ENCODE measurements at places on chromosomes 7 and 10.

- DNase-seq: no peak
These were observed 2.8 kb downstream of the EMX2 start for GRCh38 chr10:117545141-117546019.

GRCh38 chr10:132392184-132392800 lies 4.7 kb upstream of the PWWP2B start:
- DNase-seq: no peak

- no peak for DNase-seq
These were observed 20.5 kb downstream of the YKT6 start for GRCh38 chr7:44221231-44221791.

DNA sequence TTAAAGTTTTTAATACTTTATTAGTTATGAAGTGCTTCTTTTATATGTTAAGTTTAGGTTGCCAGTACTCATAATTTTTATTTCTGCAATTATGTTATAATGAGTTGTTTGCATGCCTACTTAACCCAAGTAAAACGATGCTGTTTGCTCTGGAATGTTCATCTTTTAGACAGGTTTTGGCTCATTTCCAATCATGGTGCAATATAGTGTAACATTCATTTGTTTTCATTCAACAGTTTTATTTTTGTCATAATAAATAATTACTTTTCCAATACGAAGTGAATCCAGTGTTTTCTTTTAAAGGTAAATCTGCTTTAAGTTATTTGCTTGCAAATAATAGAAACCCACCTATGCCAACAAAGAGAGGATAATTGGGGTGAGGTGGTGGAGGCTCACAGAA lies 22.1 kb downstream of the ARL5B start:
- no peak for DNase-seq

- no peak for DNase-seq
These were observed 4.1 kb upstream of the OIT3 start for GRCh38 chr10:72889391-72889831.

GRCh38 chr10:88660598-88660884 lies 3.7 kb upstream of the LIPF start:
- no peak for DNase-seq

DNA sequence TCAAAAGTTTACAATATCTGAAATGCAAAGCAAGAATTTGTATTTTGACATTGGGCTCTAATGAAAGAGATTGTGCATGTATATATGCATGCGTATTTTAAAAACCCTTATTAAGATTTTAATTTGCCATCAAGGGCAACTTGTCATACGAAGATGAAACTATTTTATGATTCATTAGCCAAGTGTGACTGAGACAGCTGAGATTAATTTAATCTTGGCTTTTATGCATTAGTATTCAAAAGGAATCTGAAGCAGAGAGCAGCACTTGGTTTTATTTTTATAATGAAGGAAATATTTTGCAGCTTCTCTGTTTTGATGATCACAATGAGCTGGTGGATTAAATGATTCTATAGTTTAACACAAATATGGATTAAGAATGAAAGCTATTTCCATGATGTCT lies 45.9 kb upstream of the AKR1E2 start:
- no peak for DNase-seq

DNA sequence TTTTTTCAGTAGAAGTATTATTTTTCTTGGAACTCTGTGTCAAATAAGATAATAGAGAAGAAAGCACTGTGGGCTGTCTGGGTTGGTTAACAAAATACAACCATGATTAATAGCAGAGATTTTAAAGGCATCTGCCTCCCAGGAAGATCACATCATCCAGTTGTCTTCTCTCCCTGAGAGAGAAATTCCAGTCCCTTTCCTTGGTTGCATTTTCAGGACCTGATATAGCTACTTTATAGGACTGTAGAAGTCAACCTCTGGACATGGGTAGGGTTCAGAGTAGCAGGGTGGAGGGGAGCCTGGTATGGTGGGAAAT lies 309.9 kb upstream of the IGFBP3 start:
- DNase-seq: no peak

DNA sequence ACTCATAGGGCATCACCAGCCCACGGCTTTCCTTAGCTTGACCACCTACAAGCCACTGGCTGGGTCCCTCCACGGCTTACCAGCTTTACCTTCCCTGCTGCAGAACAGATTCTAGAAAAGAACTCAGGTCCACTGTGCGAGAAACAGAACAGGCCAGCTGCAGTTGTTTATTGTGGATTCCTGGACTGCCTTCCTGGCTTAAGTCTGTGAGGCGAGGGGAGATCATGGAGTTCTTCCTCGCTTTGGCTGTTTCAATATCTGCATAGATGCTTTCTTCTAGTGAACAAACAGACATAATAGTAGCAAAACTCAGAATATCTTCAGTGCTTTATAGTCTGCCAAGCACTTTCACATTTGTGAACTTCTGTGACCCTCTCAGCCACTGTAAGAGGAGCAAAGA lies 162.9 kb upstream of the HABP2 start:
- no peak for DNase-seq

DNA sequence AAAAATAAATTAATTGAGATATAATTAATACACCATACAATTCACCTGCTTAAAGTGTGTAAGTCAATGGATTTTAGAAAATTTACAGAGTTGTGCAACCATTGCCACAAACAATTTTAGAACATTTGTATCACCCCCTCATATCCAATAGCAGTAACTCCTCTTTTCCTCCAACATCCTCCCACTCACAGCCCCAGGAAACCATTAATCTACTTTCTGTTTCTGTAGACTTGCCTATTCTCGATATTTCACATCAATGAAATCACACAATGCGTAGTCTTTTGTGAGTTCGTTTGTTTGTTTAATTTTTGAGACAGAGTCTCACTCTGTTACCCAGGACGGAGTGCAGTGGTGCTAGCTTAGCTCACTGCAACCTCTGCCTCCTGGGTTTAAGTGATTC lies 13.7 kb upstream of the HERC4 start:
- DNase-seq: no peak

DNA sequence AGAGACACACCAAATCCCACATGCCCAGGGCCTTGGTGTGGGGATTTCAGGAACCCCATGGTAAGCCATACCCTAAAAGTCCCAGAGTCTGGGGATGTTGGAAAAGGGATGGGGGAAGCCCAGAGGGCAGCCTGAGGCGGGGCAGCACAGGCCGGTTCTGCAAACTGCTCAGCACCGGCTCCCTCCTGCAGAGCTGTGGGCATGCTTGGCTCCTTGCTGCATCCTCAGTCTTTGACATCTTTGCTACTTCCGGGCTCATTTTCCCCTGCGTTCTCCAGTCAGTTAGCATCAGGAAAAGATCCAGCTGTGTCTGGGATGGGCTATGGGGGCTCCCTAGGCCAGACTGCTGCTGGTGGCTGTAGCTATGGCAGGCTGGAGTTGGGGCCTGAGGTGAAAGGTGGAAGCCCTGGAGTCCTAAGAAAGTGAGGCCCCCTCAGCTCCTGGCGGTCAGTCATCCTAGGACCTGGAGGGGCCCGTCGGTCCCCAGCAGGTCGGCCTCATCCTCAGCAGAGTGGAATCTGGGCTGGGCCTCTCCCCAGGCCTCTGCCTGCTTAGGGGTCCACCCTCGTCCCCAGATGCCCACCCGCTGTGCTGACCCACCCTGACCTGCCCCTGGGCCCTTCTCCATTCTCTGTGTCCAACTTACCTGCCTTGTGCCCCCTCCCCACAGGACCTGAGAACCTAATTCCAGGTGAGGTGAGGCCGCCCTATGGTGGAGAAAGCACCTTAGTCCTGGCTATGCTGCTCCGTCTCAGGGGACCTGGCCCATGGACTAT lies 9.3 kb downstream of the TBATA start:
- no peak for DNase-seq

DNA sequence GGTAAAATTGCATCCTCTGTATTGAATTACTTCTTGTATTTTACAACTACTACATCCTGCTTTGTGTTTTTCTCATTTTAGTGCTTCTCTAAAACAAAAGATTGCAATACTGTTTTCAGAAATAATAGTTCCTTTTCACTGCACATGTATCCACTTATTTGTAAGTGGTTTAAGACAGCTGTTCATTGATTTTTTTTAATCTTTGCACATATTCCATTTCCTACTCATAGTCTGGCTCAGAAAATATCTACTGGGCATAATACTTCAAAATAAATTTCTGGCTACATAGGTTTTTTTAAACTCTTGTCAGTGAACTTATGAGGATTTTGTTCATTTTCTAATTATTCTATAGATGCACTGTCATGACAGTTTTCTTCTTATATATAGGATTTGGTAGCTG lies 54.8 kb downstream of the SND1 start:
- DNase-seq: no peak

- DNase-seq: no peak
These were observed 1.1 kb upstream of the KLF14 start for GRCh38 chr7:130734815-130735716.

GRCh38 chr10:43576062-43576461 lies 1.6 kb upstream of the ZNF239 start:
- no peak for DNase-seq

GRCh38 chr10:51095444-51095843 lies 21.2 kb downstream of the PRKG1 start:
- DNase-seq: no peak

DNA sequence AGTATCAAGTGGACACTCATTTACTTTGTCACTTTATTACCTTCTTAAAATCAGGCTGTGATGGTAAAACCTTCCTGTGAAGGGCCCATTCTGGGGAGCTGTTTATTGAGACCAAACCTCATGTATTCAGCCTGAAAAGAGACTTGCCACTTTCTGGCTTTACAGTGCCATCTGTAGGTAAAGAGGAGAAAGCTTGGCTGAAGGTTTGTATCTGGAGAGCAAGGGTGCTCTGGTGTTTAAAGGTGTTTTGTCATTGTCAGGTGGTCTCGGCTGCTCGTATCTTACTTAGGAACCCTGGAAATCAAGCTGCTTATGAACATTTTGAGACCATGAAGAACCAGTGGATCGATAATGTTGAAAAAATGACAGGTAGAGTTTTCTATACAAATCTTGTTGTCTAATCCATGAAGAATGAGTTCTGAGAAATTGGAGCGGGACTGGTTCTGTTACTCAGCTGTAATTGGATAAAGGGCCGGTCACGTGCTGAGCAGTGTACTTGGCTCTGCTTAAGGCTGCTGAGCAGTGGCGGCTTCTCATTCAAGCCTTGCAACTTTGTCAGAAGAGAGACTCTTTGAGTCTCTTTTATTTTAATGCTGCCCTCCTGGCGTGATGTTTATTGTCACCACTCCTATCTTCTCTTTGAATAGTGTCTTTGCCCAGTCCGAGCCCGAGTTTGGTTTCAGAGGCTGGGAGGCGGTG lies 46.9 kb downstream of the AP3M1 start:
- DNase-seq: no peak

- DNase-seq: peak; percentile 71
These were observed 161.2 kb downstream of the CELF2 start for GRCh38 chr10:11178606-11179515.

- no peak for DNase-seq
These were observed 119.3 kb downstream of the SRPK2 start for GRCh38 chr7:105269397-105269796.

DNA sequence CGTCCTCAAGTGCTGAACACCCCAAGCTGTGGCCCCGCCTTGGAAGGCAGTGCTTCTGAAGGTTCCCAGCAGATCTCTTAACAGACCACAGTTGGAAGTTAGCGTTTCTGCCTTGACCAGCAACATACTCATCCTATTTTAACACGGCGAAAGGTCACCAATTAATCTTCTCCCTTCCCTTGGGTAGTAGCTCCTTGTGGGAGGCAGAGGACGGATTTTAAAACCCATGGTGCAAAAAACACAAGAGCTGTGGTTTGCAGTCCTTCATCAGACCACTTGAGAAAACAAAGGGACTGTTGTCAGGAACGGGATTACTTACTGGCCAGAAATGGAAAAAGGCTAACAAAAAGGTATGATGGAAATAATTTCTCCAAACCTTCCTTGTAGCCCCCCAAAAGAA lies 87.3 kb downstream of the BEND7 start:
- no peak for DNase-seq

DNA sequence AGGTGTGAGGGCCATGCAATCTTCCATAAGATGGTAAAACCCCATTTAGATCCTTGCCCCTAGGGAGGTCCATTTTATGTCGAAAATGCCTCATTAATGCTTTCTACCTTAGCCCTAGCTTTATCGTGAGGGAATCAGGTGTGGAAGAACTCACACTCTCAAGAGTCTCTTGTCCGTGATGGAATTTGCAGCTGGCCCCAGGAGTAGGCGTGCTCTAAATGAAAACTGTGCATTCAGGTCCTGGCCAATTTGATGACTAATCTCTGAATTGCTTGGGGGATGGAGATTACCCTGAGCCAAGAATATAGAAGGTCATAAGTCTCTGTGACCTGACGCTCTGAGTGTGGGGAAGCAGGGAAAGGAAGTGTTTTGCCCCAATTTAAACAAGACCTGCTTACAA lies 6.6 kb downstream of the C10orf90 start:
- no peak for DNase-seq

DNA sequence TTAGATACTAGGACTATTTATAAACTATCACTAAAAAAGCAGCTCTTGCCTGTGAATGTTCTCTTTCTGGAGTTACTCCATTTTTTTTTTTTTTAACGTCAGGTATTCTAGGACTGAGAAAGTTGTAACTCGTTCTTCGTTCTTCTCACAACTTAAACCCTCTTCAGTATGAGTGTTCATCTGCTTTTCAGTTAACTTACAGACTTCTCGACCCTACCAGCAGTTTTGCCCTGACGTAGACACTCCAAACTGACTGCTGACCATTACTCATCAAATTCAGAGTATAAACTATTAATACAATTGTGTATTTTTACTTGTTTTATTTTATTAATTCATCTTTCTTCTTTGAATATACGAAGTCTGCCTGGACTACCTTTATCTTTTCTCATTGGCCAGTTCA lies 353.1 kb downstream of the GPR37 start:
- DNase-seq: no peak

- no peak for DNase-seq
These were observed 16.1 kb downstream of the OGDH start for GRCh38 chr7:44622342-44623151.

- DNase-seq: no peak
These were observed 520.2 kb upstream of the ZWINT start for GRCh38 chr10:56881218-56881617.

GRCh38 chr7:103148994-103149807 lies at the start of gene NAPEPLD:
Gene NAPEPLD, minus strand, starts transcription at chr7:103149099. Its CDS starts 20,323 bp downstream, at chr7:103128776.
- DNase-seq: peak; percentile 44

DNA sequence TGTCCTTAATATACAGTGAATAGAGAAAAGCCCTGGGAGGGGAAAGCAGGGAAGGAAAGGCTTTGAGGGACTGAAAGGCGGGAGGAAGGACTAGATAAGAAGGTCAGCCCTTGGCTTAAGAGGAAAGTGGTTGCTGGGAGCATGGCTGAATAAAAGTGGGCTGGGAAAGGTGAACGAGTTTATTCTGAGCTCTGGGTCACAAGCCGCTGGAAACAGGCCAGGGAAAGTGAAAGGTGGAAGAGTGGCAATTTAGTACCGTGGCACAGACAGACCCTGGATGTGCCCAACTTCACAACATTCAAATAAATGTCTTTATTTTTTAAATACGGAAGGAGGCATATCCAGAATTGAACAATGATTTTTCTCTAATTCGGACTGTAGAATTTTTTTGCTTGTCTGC lies 39.7 kb downstream of the TAC1 start:
- no peak for DNase-seq

GRCh38 chr7:157565201-157565626 lies 228.4 kb downstream of the DNAJB6 start:
- DNase-seq: no peak

All from stimulated activated CD8-positive, alpha-beta memory T cell treated with anti-CD3 and anti-CD28 coated beads, Interleukin-2, amount 100 ng/mL, for 1 hour (primary cell).